ENCODE measurements at places on chromosomes 6 and 20. TPM values are rescaled to one million over a fixed set of nuclear protein-coding genes. Genes with fewer than 3 reads are reported as not detected.
A peak's percentile ranks its signal among the peaks of the same experiment; 100 is the strongest.

The MCM8 gene
- total RNA-seq, result 5.1 TPM

The SMPD2 gene
- 20.3 TPM for total RNA-seq

The TSPO2 gene
- total RNA-seq, result not detected

GRCh38 chr6:31712296-31712695 is 2.9 kb upstream of the LY6G6D start:
- no peak overlapping the region for H3K4me3 ChIP-seq
- peaks cover 35% of the 10 kb centered on the region for H3K4me1 ChIP-seq

- no peak overlapping the region for H3K27ac ChIP-seq
- H3K27me3 ChIP-seq, result no peaks in the 10 kb centered on the region
- peaks cover 5% of the 10 kb centered on the region for H3K36me3 ChIP-seq
- H3K4me1 ChIP-seq, result peaks cover 7% of the 10 kb centered on the region
- H3K4me3 ChIP-seq, result no peak overlapping the region
These were observed 45.8 kb upstream of the SCML4 start for GRCh38 chr6:107869871-107870270.

DNA sequence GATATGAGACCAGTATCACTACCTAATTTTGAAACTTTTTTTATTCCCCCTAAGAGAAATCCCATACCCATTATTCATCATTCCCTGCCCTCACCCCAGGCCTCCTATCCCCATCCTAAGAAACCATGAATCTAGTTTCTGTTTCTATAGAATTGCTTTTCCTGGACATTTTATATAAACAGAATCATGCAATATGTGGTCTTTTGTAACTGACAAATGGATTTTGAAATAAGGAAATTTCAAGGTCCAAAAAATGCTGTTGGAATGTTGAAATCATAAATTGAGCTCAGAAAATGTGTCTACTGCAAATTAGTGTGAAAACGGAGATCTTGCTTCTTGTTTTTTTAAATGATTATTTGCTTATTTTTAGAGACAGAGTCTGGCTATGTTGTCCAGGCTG is 25.1 kb downstream of the RNF217 start:
- no peak for DNase-seq
- H3K36me3 ChIP-seq, result no peaks in the 10 kb centered on the region
- H3K27me3 ChIP-seq, result no peaks in the 10 kb centered on the region
- no peak overlapping the region for H3K4me3 ChIP-seq
- H3K27ac ChIP-seq, result no peak overlapping the region

- H3K4me1 ChIP-seq, result peaks cover 17% of the 10 kb centered on the region
- H3K4me3 ChIP-seq, result no peak overlapping the region
- no peaks in the 10 kb centered on the region for H3K36me3 ChIP-seq
- no peak overlapping the region for H3K27ac ChIP-seq
- no peak for DNase-seq
These were observed 850.0 kb downstream of the DHX35 start for GRCh38 chr20:39812116-39812515.

GRCh38 chr6:53214172-53214571 is 65.5 kb upstream of the GCM1 start:
- H3K4me1 ChIP-seq, result no peaks in the 10 kb centered on the region
- H3K36me3 ChIP-seq, result no peaks in the 10 kb centered on the region
- no peak for DNase-seq
- no peak overlapping the region for H3K4me3 ChIP-seq

- no peak overlapping the region for H3K4me3 ChIP-seq
- H3K27ac ChIP-seq, result peak overlapping the region; percentile 31
- no peaks in the 10 kb centered on the region for H3K27me3 ChIP-seq
- no peaks in the 10 kb centered on the region for H3K4me1 ChIP-seq
These were observed 117.5 kb downstream of the FLRT3 start for GRCh38 chr20:14219801-14220461.

DNA sequence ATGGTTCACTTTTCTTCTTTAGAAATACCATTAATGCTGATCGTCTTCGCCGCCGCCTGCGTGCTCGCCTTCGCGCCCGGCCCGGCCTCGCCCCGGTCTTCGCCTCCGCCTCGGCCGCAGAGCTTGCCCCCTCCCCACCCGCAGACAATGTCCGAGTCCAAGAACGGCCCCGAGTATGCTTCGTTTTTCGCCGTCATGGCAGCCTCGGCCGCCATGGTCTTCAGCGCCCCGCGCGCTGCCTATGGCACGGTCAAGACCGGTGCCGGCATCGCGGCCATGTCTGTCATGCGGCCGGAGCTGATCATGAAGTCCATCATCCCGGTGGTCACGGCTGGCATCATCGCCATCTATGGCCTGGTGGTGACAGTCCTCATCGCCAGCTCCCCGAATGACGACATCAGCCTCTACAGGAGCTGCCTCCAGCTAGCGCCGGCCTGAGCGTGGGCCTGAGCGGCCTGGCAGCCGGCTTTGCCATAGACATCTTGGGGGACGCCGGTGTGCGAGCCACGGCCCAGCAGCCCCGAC is 4.8 kb upstream of the PRPH2 start:
- peaks cover 15% of the 10 kb centered on the region for H3K4me1 ChIP-seq
- H3K4me3 ChIP-seq, result peak overlapping the region; percentile 24

- no peak overlapping the region for H3K4me3 ChIP-seq
- no peak for DNase-seq
- H3K27me3 ChIP-seq, result no peaks in the 10 kb centered on the region
- H3K27ac ChIP-seq, result peak overlapping the region; percentile 61
These were observed 92.1 kb downstream of the CDH26 start for GRCh38 chr20:60050193-60050947.

DNA sequence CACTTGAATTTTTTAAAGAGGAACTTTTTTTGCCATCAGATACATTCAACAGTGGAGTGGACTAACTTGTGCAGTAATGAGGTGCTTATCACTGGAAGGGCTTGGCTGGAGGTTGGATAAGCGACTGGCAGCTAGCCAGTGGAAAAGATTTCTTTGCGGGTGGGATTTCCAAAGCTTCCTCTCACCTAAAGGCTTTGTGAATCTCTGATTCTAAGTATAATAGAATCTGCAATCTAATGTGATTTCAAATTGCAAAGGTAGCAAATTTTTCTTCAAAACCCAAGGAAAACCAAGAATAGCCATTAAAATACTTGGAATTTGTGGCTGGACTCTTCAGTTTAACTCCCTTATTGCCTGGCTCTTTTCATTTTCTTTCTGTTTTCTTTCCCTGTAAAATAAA is 460.4 kb upstream of the MARCKS start:
- DNase-seq, result no peak
- no peaks in the 10 kb centered on the region for H3K4me1 ChIP-seq
- no peaks in the 10 kb centered on the region for H3K27me3 ChIP-seq

GRCh38 chr6:131222773-131223172 is 87.5 kb downstream of the AKAP7 start:
- no peak overlapping the region for H3K27ac ChIP-seq
- H3K36me3 ChIP-seq, result no peaks in the 10 kb centered on the region
- H3K4me3 ChIP-seq, result no peak overlapping the region

- H3K4me3 ChIP-seq, result no peak overlapping the region
- no peak overlapping the region for H3K27ac ChIP-seq
- no peak for DNase-seq
- no peaks in the 10 kb centered on the region for H3K36me3 ChIP-seq
- H3K4me1 ChIP-seq, result no peaks in the 10 kb centered on the region
- H3K27me3 ChIP-seq, result no peaks in the 10 kb centered on the region
These were observed 817 bp downstream of the GRM1 start for GRCh38 chr6:146029573-146030184.

DNA sequence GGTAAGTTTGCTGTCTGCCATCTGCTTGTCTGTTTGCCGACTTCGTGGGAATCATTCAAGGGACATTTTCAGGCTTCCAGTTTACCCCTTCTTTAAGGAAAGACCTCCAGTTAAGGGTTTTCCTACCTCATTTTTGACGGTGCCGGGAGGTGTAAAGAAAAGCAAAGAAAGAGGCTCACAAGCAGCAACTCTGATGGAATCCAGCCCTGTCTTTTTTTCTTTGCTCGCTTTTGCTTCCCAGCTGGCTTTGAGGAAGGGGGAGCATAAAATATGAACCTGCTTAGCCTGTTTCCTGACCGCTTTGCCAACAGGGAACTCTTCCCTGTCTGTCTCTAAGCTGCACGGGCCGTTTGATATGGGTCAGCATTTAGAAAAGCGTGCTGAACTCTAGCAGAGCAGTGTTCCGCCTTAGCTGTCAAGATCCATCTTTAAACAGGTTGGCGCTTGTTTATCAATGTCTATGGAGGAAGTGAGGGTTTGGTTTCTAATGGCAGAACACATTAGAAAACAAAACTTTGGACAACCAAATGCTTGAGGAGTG is 13.8 kb downstream of the SYTL3 start:
- peak overlapping the region; percentile 91 for H3K27ac ChIP-seq
- H3K36me3 ChIP-seq, result no peaks in the 10 kb centered on the region
- peak overlapping the region; percentile 6 for H3K4me3 ChIP-seq

DNA sequence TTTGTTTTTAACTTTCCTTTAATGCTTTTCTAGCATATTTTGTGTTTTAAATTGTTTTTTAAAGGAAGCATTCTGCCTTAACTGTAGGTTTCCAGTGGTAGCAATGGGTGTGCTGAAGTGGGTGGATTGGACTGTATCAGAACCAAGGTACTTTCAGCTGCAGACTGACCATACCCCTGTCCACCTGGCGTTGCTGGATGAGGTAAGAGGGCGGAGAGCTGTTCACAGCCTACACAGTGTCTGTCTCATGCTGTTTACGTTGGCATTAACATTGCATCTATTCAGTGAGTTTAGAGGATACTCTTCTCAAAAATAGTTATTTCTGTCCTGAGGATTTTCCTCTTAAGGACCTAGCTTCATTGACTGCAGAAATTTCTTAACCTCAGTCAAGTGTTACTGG is 11.9 kb downstream of the NELFCD start:
- no peaks in the 10 kb centered on the region for H3K4me1 ChIP-seq
- DNase-seq, result no peak
- no peaks in the 10 kb centered on the region for H3K27me3 ChIP-seq
- H3K27ac ChIP-seq, result no peak overlapping the region
- peaks cover 35% of the 10 kb centered on the region for H3K36me3 ChIP-seq

DNA sequence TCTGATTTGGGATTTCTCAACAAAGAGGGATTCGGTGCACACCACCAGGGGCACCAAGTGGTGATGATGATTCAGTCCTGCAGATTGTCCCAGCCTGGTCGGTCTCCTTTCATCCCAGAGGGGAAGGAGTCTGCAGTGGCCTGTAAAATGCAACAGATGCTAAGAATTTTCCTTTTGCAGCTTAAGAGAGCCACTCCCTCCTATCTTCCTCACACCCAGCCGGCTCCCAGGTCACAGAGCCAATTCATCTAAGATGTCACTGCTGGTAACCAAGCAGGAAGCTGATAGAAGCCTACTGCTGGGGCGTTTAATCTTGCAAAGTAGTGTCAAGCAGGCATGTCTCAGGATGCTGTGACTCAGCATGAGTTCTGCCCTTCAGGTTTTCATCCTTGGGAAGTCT is 203.8 kb upstream of the LRFN2 start:
- DNase-seq, result no peak
- peak overlapping the region; percentile 65 for H3K27ac ChIP-seq
- H3K27me3 ChIP-seq, result no peaks in the 10 kb centered on the region
- H3K36me3 ChIP-seq, result no peaks in the 10 kb centered on the region
- H3K4me1 ChIP-seq, result peaks cover 24% of the 10 kb centered on the region

GRCh38 chr20:10940941-10941340 is 267.1 kb upstream of the JAG1 start:
- DNase-seq, result no peak
- no peak overlapping the region for H3K27ac ChIP-seq
- no peaks in the 10 kb centered on the region for H3K36me3 ChIP-seq
- H3K4me3 ChIP-seq, result no peak overlapping the region
- H3K4me1 ChIP-seq, result no peaks in the 10 kb centered on the region

GRCh38 chr6:33620856-33621710 is at the start of gene ITPR3:
Gene ITPR3 (plus strand): TSS chr6:33621322. CDS start chr6:33621603, 281 bp downstream.
- H3K27me3 ChIP-seq, result peaks cover 10% of the 10 kb centered on the region
- peaks cover 21% of the 10 kb centered on the region for H3K36me3 ChIP-seq
- H3K27ac ChIP-seq, result peak within 1 kb of the TSS; percentile 96

DNA sequence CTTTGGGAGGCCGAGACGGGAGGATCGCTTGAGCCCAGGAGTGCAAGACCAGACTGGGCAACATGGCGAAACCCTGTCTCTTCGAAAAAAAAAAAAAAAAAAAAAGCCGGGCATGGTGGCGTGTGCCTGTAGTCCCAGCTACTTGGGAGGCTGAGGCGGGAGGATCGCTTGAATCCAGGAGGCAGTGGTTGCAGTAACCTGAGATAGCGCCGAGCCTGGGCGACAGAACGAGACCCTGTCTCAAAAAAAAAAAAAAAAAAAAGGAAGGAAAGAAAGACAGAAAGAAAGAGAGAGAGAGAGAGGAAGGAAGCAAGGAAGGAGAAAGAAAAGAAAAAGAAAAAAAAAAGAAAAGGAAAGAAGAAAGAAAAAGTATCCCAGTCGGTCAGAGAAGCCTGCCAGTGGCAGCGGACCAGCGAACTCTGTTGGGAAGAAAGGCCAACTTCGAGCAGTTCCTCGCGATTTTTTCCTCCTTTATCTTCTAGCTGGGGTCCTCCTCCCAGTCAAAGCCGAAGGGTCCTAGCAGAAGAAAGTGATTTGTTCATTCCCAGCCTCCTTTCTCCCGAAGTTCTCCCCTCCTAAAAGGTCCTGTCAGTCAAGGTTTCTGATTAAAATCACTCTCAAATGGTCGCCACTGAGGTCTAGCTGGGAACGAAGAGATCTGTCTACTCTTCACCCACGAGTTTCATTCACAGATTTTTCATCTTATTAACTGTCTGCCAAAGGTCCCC is 2.4 kb upstream of the SYCP2L start:
- peaks cover 42% of the 10 kb centered on the region for H3K4me1 ChIP-seq
- H3K36me3 ChIP-seq, result no peaks in the 10 kb centered on the region
- H3K27me3 ChIP-seq, result peaks cover 4% of the 10 kb centered on the region
- no peak for DNase-seq
- H3K4me3 ChIP-seq, result no peak overlapping the region
- no peak overlapping the region for H3K27ac ChIP-seq

DNA sequence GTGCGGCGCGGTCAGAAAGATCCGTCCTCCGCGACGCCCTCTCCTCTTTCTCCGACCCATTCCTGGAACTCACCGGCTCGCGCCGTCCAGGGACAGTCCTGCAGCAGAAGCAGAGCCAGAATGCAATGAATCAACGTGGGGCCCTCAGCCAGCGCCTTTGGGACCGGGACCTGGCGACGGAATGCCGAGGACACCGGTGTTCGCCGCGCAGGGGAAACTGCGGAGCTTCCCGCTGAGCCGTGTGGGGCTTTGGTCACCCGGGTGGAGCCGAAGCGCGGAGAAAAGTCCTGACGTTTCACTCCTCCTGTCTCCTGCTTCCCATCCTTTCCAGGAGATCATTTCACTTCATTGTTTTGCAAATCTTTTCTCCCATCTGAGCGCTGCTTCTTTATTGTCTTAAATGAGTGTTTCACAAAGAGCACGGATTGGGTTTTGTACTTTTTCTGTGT is 26.5 kb downstream of the ULBP1 start:
- H3K27me3 ChIP-seq, result peaks cover 64% of the 10 kb centered on the region
- H3K36me3 ChIP-seq, result no peaks in the 10 kb centered on the region
- DNase-seq, result no peak
- peaks cover 25% of the 10 kb centered on the region for H3K4me1 ChIP-seq
- no peak overlapping the region for H3K27ac ChIP-seq

- no peaks in the 10 kb centered on the region for H3K36me3 ChIP-seq
- peaks cover 30% of the 10 kb centered on the region for H3K4me1 ChIP-seq
- H3K27ac ChIP-seq, result peak overlapping the region; percentile 4
- no peak for DNase-seq
These were observed 57.4 kb downstream of the SYTL3 start for GRCh38 chr6:158707120-158707820.
